ENCODE measurements at places on chromosomes 1 and 21.

DNA sequence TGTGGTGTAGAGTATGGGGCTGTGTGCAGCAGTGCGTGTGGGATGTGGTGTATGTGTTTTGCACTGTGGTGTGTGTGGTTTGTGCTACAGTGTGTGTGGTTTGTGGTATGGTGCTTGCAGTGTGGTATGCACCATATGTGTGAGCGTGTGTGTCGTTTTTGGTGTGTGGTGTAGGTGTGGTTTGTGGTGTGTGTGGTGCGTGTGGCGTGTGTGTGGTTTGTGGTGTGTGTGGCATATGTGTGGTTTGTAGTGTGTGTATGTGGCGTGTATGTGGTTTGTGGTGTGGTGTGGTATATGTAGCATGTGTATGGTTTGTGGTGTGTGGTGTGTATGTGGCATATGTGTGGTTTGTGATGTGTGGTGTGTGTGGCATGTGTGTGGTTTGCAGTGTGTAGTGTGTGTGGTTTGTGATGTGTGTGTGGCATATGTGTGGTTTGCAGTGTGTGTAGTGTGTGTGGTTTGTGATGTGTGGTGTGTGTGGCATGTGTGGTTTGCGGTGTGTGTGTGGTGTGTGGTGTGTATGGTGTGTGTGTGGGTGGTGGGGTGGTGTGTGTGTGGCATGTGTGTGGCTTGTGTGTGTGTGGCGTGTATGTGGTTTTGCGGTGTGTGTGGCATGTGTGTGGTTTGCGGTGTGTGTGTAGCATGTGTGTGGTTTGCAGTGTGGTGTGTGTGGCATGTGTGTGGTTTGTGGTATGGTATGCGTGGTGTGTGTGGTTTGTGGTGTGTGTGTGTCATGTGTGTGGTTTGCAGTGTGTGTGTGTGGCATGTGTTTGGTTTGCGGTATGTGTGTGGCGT lies 53.5 kb upstream of the TRAPPC10 start:
- no peak for DNase-seq

DNA sequence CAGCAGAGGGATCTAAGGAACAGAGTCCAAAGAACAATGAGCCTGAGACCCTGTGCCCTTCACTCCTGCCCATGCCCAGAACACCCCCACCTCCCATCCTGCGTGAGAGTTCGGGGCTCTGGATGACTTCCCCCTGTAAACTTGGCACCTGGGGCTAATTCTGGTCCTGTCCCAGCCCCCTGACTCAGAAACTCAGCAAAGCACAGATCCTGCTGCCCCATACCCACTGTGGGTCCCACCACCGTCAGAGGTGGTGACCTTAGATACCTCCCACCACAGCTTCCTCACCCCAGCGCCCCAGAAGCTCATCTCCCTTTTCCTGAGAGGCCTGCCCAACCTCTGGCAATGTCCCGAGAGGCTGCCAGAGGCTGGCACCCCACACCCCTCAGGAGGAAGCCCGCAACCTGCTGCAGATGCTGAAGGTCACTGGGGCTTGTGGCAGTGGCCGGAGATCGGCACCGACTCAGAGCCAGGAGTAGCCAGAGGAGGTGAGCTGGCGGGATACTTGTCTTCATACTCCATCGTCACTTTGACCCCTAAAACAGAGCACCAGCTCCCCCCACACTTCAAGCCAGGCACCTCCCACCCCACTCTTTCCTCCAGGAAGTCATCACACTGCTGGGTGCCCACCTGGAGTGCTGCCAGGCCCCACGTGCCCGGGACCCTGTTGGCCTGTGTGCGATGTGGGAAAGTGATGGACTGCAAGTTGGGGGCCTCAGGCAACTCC lies 111.6 kb upstream of the IFFO2 start:
- no peak for DNase-seq

DNA sequence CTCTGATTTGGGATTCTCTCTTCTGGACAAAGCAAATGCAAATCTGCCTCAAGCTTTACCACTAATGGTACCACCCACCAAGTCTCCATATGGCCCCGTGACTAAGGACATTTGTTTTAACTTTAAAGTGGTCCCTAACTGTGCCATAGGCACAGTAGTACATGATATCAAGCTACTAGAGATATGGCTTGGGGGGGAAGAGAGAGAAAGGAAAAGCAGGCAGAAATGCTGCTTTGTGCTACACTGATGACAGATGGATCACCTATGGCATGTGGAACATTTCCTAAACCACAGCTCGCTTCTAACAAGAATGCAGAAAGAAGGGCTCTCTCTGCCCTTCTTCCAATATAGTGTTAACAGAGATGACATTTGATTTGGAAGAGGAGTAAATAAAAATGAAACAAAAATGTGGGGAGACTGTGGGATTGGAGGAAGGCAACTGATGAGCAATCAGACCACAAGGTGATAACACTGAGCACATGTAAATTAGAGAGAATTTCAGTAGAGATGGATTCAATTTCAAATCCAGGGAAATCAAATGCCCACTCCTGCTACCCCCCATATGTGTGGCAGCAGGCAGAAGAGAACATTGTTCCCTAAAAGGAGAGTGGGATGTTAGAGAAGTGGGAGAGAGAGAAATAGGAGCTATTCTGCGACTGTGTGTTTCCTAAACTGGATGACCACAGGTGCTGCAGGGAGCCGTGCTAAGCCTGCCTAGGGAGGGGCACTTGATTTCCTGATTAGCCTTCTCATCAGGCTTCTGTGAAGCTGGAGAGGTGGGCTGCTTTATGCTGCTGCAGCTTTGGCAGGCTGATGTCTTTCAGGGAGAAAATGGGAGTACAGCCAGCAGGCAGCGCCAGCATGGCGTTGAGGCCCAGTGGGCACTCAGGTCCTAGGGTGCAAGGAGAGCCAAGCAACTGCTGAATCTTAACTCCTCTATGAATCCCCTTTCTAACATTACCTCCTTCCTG lies 75.3 kb downstream of the ZNF648 start:
- no peak for DNase-seq

- DNase-seq = no peak
Measured at GRCh38 chr1:108854221-108855019, 2.5 kb downstream of the AKNAD1 start.

DNA sequence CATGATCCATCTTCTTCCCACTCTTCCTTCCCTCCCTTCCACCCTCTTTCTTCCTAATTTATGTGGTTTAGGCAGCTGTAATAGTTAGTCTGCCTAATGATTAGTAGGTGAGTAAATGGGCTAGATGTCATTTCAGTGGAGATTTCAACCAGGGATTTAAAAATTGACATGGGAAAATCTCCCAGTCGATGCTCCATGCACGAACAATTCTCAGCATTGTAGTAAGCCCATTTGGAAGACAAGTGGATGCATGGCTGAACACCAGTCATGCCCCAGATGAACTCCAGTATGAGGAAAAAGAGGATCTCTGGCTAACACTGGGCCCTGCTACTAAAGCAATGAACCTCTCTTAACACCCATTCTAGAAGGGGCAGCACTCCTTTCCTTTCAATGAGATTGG lies 25.3 kb downstream of the CHI3L2 start:
- DNase-seq = no peak
